HT1080 (cell line): ENCODE measurements at places on chromosomes 7 and 10. TPM values are rescaled to one million over a fixed set of nuclear protein-coding genes. Genes with fewer than 3 reads are reported as not detected.

DNA sequence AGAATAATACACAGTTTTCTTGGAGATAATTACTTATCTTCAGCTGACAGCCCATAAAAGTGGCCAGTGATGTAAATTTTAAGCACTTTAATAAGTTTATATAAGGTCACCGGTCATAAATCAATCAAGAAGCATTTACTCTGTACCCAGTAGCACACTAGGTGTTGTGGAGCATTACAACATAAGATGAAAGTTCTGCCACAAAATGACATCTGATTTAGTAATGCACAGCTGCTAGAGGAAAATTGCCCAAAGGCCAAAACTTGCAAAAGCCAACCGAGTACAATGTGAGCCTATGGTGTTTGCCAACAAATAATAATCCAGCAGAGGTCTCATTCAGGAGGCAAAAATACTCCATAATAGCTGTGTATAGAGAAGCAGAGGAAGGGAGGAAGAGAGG lies 63.6 kb downstream of the GPR37 start:
- DNase-seq, result no peak

Gene MUC3A
- not detected in 2 replicates for total RNA-seq

GRCh38 chr10:79161557-79161956 lies 92.8 kb downstream of the ZMIZ1 start:
- DNase-seq, result no peak

DNA sequence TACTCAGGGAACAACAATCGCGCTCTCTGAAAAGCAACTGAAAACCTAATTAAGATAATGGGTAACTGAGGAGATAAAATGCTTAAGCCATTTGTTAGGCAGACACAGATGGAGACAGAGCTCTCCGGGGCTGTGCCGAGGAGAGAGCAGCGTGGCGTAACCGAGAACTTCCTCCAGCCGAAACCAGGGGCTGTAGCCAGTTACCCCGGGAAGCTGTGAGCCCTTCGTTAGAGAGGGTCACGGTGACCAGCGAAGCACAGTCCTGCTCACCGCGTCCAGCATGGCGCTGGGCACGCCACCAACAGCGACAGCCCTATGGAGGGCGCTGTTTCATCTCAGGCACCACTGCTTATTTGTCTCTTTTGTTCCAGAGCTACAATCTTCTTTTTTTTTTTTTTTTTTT lies 16.1 kb downstream of the PAPOLB start:
- no peak for DNase-seq

GRCh38 chr10:119807960-119808697 lies 64.5 kb downstream of the MCMBP start:
- peak; percentile 84 for DNase-seq
